Activated naive CD8-positive, alpha-beta T cell treated with anti-CD3 and anti-CD28 coated beads, Interleukin-2, amount 50 U/mL, for 16 hours (primary cell): ENCODE measurements at places on chromosomes 3 and 15.

DNA sequence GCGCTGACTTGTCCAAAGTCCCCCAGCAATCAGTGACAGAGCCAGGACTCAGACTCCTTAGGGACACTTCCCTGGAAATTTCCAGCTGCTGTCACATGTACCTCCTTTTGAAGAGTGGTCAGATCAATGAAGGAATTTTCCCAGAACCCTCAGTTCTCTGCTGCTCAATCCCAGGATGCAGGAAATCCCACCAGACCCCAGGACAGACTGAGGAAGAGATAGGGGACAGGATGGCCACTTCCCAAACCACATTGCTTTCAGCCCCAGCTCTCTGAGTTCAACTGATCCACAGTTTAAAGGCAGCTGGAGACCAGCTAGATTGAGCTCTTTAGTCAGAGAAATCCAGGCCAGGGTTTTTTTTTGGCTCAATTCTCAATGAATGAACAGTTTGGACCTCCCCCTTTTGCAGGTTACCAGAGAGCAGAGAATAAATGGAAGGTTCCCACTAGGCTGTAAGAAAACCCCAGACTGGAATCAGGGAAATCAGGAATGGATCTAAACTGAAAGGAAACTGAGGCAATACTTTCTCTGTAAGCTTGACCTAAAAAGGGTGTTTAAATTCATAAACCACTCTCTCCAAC is 1.5 kb downstream of the CYP1A1 start:
- no peak for DNase-seq

- no peak for DNase-seq
Observed at GRCh38 chr3:58175437-58176184, 35.2 kb downstream of the DNASE1L3 start.

DNA sequence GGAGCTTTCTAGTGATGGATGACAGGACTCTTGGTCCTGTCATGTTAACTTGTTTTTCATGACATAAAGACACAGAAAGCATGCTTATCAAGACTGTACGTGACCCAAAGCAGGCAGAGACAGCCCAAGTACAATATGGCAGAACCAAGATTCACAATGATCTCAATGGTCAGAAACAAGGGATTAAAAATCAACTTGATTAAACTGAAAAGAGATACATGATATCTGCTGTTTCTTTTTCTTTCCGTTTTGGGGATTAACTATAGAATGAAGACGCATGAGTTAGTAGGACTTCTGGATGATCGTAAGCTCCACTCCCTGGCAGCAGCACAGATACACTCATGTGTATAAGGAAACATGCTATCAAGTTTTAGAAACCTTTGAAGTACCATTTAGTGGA is 98.4 kb upstream of the MYZAP start:
- no peak for DNase-seq

DNA sequence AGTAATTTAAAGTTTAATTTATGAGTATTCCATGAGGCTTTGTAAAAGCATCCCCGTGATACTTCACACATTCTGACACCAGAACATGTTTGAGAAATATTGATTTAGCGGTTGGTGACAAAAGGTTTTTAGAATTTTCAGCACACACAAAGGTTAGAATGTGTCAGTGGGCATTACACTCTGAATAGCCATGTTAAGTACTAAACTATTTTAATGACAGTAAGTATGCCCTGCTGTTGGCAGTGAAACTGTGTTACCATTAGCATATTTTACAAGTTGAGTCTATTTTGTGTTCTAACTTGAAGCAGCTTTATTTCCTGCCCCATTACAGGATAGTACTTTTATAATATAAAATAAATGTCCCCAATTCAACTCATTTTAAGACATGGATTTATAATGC is 66.5 kb downstream of the ADAMTSL3 start:
- no peak for DNase-seq

DNA sequence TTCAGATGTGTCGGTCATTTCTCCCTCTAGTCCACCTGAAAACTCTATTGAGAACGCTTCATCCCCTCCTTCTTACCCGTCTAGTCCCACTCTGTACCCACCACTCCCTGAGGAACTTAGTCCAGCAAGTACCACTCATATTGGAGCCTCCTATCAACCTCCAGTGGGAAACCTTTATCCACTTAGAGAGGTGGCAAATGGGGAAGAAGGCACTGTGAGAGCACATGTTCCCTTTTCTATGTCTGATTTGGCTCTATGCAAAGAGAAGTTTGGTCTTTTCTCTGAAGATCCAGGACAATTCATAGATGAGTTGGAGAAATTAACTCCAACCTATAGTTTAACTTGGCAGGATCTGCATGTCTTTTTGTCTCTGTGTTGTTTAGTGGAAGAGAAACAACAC is 17.0 kb upstream of the RPN1 start:
- DNase-seq = no peak
